H9 (cell line): ENCODE measurements at places on chromosomes 3 and 15. TPM values are rescaled to one million over a fixed set of nuclear protein-coding genes. Genes with fewer than 3 reads are reported as not detected.

RHOV gene
- total RNA-seq: 3.9 and 4.3 TPM in 2 replicates

GOLGA6L24 gene
- not detected in 2 replicates for total RNA-seq

CACNA2D2 gene
- total RNA-seq: 27.7 and 28.1 TPM in 2 replicates

GRK7 gene
- not detected in 2 replicates for total RNA-seq

LRRIQ4 gene
- 0.26 TPM in 1 of 2 replicates, not detected in the other for total RNA-seq
